ENCODE measurements at places on chromosomes 5 and 9.
A peak's percentile ranks its signal among the peaks of the same experiment; 100 is the strongest.

- DNase-seq: peak; percentile 27
Observed at GRCh38 chr5:66597183-66597757, 1.1 kb downstream of the MAST4 start.

- DNase-seq: peak; percentile 46
Observed at GRCh38 chr5:24539613-24540012, 105.2 kb downstream of the CDH10 start.

- DNase-seq: no peak
Observed at GRCh38 chr9:128685636-128686489, 3.2 kb upstream of the SET start.

GRCh38 chr5:6291961-6292360 is 86.4 kb downstream of the MED10 start:
- DNase-seq: peak; percentile 26

- peak; percentile 5 for DNase-seq
Observed at GRCh38 chr9:79264041-79264440, 307.7 kb upstream of the TLE4 start.

All from MCF 10A (cell line).